Activated T-helper 1 cell treated with anti-CD3 and anti-CD28 coated beads, Interleukin-2, amount 50 U/mL, for 16 hours (primary cell): ENCODE measurements at places on chromosomes 12 and 14.

- DNase-seq, result no peak
These were observed 2.0 kb downstream of the EMC9 start for GRCh38 chr14:24139272-24139934.

GRCh38 chr14:20659813-20660395 is 18.4 kb upstream of the OR6S1 start:
- DNase-seq, result no peak

GRCh38 chr12:57629897-57630471 is 3.0 kb downstream of the B4GALNT1 start:
- DNase-seq, result no peak

GRCh38 chr14:81162941-81163340 is 57.8 kb downstream of the GTF2A1 start:
- DNase-seq, result no peak

- DNase-seq, result no peak
These were observed 203 bp downstream of the NFATC4 start for GRCh38 chr14:24368212-24368561.

DNA sequence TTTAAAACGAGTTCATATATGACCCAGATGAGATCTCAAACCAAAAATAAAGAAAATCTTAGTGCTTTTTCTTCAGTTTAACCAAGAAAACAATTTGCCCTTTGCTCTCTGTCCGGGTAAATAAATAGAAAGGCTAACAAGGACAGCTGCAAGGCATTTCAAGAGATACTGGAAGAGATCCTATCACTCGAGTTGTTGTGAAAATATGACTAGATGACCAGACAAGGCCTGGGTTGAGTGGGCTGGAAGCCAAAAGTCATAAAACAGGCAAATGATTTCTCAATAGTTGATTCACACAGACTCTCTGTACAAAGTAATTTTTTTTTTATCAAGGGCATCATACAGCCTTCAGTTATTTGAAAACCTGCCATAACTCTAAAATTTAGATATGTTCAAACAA is 55.9 kb upstream of the AVPR1A start:
- no peak for DNase-seq

DNA sequence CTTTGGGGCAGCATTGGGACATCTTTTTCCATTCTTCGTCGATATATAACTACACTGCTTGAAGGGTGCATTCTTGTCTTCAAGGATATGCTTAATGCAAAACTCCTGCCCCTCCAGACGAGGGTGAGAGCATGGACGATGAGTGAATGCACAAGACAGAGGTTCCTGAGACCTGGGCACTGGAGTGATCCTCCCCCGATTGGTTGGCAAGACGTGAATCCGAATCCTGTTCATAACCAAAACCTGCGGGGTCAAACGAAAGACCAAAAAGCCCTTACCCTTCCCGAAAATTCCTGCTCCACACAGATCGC is 684 bp downstream of the KANSL2 start:
- no peak for DNase-seq

GRCh38 chr12:117026921-117027250 is 72.3 kb downstream of the TESC start:
- DNase-seq, result no peak

- DNase-seq, result no peak
These were observed 73.2 kb upstream of the SSTR1 start for GRCh38 chr14:38134416-38135030.

- no peak for DNase-seq
These were observed 384.2 kb downstream of the GRIN2B start for GRCh38 chr12:13597166-13597565.

GRCh38 chr14:65548878-65549277 is 136.3 kb downstream of the FUT8 start:
- no peak for DNase-seq

GRCh38 chr12:3213188-3213587 is 136.0 kb downstream of the TSPAN9 start:
- no peak for DNase-seq
